ENCODE measurements at places on chromosomes 7 and 10. TPM values are rescaled to one million over a fixed set of nuclear protein-coding genes. Genes with fewer than 3 reads are reported as not detected.

The TUBB8 gene
- total RNA-seq, result not detected

The GNGT1 gene
- total RNA-seq, result not detected

The RBP3 gene
- not detected for total RNA-seq

The HABP2 gene
- not detected for total RNA-seq

The CTAGE8 gene
- not detected for total RNA-seq

The CYP2C19 gene
- total RNA-seq, result not detected

The SPDYE6 gene
- total RNA-seq, result 0.15 TPM

The CLDN15 gene
- 5.8 TPM for total RNA-seq

The AOAH gene
- total RNA-seq, result not detected

The COL1A2 gene
- total RNA-seq, result 9,631 TPM

The UCN3 gene
- not detected for total RNA-seq

The TAS2R3 gene
- 1.8 TPM for total RNA-seq

The RNF32 gene
- total RNA-seq, result 7.7 TPM

The PIK3CG gene
- not detected for total RNA-seq

The CPN1 gene
- total RNA-seq, result not detected

The TAS2R41 gene
- 0.17 TPM for total RNA-seq

The TMEM130 gene
- total RNA-seq, result 0.44 TPM

The PDGFA gene
- 2.5 TPM for total RNA-seq

The TFR2 gene
- total RNA-seq, result not detected

The FAM131B gene
- total RNA-seq, result 3.9 TPM

The ARMC3 gene
- not detected for total RNA-seq

The CCL24 gene
- total RNA-seq, result not detected

The ZNF853 gene
- 1.5 TPM for total RNA-seq

The AMPH gene
- total RNA-seq, result 7.8 TPM

The PYROXD2 gene
- 41.2 TPM for total RNA-seq

The METTL2B gene
- total RNA-seq, result 39.6 TPM

The CDHR3 gene
- total RNA-seq, result 12.9 TPM

The CFAP70 gene
- 1.7 TPM for total RNA-seq

The ATP5F1C gene
- 309 TPM for total RNA-seq

The LGI1 gene
- 0.33 TPM for total RNA-seq

The CRYGN gene
- 0.58 TPM for total RNA-seq

The PLAC9 gene
- 15.5 TPM for total RNA-seq

The SLC16A9 gene
- 0.33 TPM for total RNA-seq

The RELN gene
- 4.7 TPM for total RNA-seq

The HSPA12A gene
- 9.0 TPM for total RNA-seq

The ANKRD7 gene
- 3.8 TPM for total RNA-seq

The SYT15 gene
- 0.15 TPM for total RNA-seq

The EVX1 gene
- not detected for total RNA-seq

The CTAGE6 gene
- 0.66 TPM for total RNA-seq

The UNCX gene
- total RNA-seq, result not detected

The ABCB1 gene
- total RNA-seq, result 10.5 TPM

The RADIL gene
- 1.3 TPM for total RNA-seq

The GFRA1 gene
- total RNA-seq, result 0.15 TPM

The IFIT1B gene
- total RNA-seq, result not detected

The BLVRA gene
- 67.6 TPM for total RNA-seq

Measured in smooth muscle cell of trachea (primary cell).